ENCODE measurements at places on chromosomes 3 and 15. TPM values are rescaled to one million over a fixed set of nuclear protein-coding genes. Genes with fewer than 3 reads are reported as not detected.

Gene LRRIQ4
- 0.10 TPM for total RNA-seq

Gene TM6SF1
- total RNA-seq: 4.5 TPM

Gene TNNC1
- 0.32 TPM for total RNA-seq

Gene SEMA3F
- total RNA-seq: 0.42 TPM

Gene GRAMD1C
- total RNA-seq: 0.05 TPM

Gene LRRC49
- total RNA-seq: not detected

Gene THSD4
- total RNA-seq: not detected
